ENCODE measurements at places on chromosomes 1 and 21.

GRCh38 chr1:117871013-117871412 lies 58.4 kb downstream of the GDAP2 start:
- DNase-seq: no peak

GRCh38 chr1:28954126-28954726 lies 39.9 kb downstream of the EPB41 start:
- no peak for DNase-seq

DNA sequence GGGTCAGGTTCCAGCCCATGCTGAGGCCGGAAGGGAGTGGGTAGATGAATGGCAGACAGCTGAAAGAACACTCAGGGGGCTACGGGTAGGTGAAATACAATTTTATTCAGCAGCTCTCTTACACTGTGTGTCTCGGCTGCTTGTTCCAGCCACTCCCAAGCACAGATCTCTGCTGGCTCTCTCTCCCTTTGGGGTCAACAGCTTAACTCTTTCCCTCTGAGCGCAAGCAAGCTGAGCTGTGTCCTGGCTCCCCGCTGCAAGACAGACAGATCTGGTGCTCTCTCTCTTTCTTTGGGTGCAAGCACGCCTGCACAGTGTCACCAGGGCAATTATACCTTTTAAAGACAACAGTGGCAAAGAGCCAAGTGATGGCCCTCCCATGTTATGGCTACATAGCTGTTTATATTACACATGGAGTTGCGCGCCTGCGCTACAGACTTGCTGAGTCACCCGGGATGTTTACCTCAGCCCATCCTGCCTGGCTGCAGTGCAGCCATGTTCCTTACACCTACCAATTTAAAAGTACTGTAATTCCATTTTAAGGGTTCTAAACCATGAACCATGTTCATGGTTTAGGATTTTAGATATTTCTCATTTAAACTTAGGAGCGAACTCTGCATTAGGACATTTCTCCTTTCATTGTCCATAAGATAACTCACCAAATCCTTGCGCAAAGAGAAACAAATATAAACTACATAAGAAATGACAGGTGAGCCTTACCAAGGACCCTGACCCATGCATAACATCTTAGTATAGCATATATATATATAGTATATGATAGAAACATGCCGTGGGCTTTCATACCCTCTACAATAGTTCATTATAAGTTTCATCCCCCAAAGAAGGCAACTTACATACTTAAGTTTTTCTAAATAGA lies 396.5 kb downstream of the SMYD3 start:
- DNase-seq: no peak

DNA sequence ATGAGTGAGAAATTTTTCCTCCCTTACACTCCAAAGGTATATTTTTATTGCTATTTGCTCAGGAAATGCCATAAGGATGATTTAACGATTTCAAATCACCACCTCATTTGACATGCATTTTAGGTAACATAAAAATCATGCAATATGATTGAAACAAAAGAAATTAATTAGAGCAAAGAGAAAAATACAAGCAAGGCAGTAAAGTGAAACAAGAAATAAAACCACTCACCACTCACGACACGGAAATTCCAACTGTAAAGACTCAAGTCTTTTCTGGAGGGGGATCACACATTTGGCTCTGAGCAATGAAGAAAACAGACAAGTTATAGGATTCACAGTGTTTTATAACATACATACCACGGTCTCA lies 86.8 kb upstream of the ARHGAP29 start:
- no peak for DNase-seq

DNA sequence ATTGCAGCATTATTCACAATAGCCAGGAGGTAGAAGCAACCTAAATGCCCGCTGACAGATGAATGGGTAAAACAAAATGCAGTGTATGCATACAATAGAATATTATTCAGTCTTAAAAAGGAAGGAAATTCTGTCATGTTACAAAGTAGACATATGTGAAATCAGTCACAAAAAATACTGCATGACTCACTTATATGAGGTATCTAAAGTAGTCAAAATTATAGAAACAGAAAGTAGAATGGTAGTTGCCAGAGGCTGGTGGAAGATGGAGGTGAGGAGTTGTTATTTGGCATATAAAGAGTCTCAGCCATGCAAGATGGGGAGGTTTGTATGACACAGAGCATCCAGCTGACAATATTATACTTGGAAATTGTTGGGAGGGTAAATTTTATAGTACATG lies 43.0 kb upstream of the EGLN1 start:
- no peak for DNase-seq

- DNase-seq: peak; percentile 91
These were observed 7.7 kb downstream of the CNIH3 start for GRCh38 chr1:224623743-224624333.

DNA sequence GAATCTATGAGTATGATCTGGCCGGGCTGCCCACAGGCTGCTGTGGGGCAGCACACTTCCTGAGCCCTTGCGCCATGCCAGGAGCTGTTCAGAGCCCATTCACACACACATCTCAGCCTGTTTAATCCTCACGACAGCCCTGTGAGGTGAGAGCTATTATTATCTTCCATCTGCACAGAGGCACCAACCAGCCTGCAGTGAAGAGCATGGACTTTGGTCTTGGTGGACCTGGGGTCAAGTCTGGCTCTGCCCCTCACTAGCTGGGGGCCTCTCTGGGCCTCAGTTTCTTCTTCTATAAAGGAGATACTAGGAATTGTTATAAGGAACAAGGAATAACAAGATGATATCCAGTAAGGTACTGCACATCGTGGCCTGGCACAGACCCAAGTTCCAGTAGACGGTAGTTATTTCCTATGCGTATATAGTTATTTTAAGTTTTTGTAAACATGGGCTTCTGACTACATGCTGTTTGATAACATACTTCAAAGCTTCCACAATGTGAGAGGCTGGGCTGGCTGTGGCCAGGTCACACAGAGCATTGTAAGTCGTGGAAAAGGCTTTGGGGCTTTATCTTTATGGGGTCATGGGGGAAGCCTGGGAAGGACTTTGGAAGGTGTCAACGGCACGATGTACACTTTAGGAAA lies 3.4 kb upstream of the PADI2 start:
- no peak for DNase-seq

- DNase-seq: no peak
These were observed 111.0 kb downstream of the ZMYM4 start for GRCh38 chr1:35379317-35380000.

DNA sequence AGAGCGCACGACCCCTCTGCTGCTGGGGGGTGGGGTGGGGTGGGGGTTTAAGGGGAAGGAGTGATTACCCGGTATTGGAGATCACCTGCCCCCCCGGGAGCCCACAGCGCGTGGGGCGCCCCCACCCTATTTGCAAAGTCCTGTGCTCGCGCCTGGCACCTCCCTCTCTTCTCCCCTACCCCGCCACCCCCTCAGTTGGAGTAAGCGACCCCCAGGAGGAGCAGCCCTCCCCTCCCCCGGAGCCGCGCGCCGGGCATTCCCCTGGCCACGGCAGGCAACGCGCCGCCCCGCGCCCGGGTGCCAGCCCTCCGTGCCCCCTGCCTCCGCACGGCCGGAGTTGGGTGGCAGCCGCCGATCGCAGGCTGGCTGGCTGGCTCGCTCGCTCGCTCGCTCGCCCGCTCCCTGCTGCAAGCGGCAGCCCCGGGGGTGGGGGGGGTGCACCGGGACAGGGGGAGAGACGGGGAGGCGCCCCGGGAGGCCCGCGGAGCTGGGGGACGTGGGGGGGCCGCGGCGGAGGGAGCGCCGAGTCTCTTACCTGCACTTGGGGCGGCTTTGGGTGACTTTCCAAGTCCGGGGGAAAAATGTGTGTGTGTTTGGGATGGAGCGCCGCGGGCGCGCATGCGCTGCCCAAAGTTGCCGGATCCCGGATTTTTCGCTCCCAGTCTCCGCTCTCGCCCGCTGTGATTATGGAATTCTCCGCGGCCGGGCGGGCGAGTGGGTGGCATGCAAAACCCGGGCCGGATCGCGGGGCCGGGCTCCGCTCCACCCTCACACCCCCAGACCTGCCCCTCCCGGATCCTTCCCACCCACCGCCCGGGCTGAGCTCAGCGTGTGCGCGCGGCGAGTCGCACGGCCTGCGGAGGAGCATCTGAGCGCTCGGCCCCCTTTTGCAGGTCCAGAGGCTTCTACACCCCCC lies at the start of gene CASZ1:
CASZ1 (minus strand) TSS at position 618 of the 916 bp plus-strand sequence. CDS start 102,757 bp downstream, outside the sequence.
- DNase-seq: peak; percentile 19

DNA sequence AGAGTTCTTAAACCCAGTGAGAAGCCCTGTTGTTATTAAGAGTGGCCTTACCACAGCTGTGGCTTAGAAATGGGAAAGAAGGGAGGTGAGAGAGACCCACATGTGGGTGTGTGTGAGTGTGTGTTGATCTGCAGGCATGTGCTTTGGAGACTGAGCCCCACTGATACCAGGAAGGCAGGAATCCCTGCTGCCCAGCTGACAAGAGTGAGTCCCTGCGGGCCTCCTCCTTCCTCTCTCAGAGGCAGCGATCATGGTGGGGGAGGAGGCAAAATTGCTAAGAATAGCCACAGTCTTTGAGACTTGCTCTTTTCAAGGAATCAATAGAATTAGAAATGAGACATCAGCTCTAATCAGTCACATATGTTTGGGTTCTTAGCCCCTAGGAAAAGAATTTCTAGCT lies 87.0 kb upstream of the WARS2 start:
- DNase-seq: no peak

DNA sequence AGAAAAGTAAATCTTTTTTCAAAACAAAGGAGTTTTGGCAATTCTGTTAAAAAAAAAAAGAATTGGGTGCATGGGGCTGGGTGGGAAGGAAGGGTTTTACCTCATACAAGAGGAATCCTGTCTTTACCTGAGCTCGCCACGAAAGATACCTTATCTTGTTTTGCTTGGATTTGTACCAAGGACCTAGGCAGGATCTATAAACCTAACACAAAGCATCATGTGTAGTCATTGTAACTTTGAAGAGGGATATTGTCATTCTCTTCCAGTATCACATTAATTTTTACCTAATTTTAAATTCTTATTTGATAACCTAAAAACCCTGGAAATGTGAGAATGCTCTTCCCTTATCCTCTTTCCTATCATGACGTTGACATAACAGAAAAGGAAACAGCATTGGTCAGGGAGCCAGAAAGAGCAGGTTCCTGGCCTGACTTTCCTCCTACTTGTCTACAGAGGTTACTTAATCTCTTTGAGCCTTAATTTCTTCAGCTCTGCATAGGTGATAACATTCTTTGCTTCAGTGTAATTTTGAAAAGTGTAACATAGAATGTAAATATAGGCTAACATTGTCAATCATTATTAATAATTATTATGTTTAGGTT lies 4.0 kb upstream of the LAMC1 start:
- no peak for DNase-seq

- DNase-seq: no peak
These were observed 890 bp downstream of the GJC2 start for GRCh38 chr1:228150461-228151179.

DNA sequence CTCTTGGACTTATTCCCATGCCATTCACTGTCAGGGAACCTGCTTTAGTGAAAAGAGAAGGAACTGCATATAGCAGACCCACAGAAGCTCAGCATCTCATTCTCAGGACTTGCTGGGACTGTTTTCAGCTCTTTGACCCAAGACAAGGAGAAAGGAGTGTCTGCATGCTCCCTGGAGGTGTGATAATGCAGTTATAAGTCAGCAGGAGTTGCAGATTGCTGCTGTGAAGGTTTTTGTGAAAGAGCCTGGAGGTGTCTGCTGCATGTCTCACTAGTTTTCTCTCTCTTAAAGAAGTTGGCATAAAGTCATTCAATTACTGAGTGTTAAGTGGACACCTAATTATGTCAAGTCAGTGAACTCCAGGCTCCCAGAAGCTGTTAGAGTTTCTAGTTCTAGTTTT lies 343.4 kb downstream of the BRINP2 start:
- DNase-seq: no peak

GRCh38 chr1:119626841-119627240 lies 21.2 kb downstream of the ZNF697 start:
- no peak for DNase-seq

DNA sequence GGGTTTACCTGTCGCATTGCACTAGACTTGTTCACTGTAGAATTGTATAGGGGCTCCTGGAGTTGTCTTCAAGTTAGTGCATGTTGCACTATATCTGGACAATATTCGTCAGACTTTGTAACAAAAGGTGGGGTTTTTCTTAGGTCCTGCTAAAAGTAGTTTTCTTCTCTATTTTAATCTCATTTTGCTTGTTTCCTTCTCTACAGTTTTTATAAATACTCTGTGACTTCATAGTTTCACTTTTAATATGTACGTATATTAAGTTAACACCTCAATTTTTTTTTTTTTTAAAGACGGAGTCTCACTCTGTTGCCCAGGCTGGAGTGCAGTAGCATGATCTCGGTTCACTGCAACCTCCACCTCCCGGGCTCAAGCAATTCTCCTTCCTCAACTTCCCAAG lies 26.5 kb upstream of the MRPS6 start:
- DNase-seq: no peak

DNA sequence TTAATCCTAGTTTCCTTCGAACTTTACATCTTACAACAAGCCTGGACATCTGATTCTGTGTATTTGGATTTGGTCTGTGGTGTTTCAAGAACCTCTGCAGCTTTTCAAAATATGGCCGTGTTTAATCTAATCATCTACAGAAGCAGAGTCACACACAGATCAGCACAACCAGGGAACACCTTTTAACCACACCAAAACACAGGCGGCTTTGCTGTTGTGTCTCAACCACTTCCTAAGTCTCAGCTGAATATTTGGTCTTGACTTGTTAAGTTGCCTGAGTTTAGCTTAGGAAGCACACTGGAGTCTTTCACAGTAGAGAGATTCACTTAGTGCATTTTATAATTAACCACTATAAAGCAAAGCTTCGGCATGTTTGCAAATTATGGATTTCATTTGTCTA lies 17.1 kb downstream of the ADAMTS5 start:
- no peak for DNase-seq

DNA sequence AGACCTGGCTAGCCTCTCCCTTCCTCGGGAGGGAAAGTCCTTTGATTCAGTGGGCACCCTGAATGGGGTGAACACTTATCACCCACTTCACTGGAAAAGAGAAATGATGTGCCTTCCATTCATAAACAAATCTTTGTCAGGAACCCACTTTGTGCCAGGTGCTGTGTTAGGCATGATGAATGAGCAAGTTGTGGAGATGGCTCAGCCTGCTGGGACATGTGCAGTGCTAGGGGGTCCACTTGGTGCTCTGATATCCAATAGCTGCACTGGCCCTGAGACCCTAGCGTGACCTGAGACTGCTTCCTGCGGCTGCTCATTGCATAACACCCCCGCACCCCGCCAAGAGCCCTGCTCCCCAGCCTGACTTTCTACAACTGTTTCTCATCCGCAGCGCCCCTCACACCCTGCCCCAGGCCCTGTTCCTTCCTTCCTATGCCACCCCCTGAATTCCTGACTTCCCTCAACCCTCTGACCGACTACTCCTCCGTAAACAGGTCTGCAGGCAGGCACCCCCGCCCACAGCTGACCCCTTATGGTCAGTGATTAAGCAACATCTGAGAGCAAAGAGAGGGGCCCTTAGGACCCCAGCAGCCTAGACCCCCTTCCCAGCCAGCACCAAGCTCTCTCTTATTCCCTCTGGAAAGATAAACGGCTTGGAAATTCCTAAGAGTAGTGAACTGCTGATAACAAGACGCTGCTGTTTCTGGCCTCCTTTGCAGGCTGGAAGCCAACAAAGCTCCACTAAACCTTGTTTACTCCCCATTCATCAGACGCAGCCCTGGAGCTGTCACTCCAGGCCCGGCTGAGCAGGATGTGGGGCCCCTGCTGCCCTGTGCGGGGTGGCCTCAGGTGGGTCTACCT lies 12.9 kb downstream of the CSRP1 start:
- DNase-seq: no peak

Data from HS-27A (cell line).